ENCODE measurements at places on chromosomes 4 and X.

DNA sequence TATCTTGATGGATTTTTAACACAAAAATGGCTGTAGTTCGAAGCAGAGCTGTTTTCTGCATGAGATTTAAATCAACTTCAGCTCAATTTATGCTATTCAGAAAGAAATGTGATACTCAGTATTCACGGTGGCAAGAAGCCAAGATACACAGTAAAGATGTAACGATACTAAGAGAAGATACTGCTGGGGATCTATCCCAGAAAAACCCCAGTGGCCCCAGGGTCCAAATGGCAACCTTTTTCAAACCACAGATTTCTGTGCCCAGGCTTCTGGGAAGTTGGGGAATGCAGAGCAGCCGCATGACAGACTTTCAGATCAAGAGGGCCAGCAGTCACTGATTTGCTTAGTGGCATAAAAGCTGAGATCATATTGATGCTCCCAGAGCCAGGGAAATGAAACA, 353.9 kb downstream of the AFF2 start:
- no peak for DNase-seq

DNA sequence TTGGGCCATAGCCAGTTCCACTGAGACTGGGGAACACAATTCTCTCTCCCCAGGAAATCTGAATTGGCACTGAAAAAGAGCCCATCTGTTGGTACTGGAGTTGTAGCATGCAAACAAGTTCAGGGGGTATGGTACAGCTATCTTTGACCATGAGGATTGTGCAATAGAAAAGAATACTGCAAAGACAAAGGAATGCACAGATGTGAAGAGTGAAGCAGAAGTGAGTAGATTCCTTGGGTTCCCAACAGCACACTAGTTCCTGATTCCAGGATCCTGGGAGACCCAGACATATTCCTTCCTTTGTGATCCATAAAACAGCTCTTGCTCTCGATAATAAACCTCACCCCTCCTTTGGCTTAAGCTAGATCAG, 43.3 kb upstream of the CTAG2 start:
- DNase-seq, result no peak

DNA sequence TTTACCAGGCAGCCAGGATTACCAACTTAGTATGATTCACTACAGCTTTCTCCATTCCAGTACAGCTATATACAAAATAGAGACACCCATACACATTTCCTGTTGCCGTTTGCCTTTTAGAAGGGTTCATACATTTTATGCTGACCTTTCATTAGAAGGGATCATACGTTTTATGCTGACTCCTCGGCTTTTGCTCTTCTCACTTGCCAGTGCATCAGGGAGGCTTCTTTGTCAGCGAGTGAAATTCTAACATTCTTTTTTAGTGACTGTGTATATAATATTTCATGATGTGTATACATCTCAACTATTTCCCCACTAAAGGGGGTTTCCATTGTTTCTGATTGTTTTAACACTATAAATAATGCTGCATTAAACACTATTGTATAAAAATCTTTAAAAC, 552.6 kb downstream of the TRIML1 start:
- DNase-seq, result no peak

GRCh38 chr4:8548731-8549351, 31.4 kb upstream of the GPR78 start:
- no peak for DNase-seq

- no peak for DNase-seq
These were observed 1.4 kb upstream of the KLF3 start for GRCh38 chr4:38662522-38663089.

DNA sequence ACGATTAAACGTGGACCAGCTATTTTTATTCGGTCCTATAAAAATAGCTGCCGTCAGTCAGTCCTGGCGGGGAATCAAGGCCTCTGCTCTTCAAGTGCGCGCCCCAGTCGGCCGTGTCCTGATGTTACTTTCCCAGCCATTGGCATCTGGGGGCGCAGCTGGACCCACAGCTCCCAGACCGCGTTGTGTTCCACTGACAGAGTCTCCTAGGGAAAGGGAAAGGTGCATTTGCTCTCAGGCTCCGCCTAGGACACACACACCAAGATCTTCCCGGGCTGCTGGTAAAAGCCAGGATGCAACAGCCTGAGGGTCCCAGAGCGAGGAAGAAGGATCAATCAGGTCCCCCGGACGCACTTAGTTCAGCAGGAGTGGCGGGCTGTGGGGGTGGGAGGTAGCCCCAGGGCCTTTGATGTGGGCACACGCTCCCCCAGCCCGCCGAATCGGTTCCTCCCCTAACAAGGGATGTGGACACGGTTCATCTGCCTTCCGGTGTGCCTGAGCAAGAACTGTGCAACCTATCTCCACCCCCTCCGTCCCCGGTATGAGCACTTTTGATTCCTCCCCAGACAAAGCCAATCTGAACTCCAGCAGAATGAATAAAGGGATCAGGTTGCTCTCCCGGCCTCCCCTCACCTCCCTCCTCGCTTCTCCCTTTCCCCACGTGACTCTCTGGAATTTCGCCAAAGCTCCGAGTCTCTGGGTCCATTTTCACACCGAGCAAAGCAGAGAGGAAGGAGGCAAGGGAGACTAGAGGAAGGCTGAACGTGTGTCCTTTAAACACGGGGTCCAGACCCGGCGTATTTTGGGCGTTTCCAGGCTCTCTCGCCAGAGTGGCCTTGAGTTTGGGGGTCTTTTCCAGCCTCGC, 626 bp upstream of the FRAS1 start:
- peak; percentile 58 for DNase-seq

DNA sequence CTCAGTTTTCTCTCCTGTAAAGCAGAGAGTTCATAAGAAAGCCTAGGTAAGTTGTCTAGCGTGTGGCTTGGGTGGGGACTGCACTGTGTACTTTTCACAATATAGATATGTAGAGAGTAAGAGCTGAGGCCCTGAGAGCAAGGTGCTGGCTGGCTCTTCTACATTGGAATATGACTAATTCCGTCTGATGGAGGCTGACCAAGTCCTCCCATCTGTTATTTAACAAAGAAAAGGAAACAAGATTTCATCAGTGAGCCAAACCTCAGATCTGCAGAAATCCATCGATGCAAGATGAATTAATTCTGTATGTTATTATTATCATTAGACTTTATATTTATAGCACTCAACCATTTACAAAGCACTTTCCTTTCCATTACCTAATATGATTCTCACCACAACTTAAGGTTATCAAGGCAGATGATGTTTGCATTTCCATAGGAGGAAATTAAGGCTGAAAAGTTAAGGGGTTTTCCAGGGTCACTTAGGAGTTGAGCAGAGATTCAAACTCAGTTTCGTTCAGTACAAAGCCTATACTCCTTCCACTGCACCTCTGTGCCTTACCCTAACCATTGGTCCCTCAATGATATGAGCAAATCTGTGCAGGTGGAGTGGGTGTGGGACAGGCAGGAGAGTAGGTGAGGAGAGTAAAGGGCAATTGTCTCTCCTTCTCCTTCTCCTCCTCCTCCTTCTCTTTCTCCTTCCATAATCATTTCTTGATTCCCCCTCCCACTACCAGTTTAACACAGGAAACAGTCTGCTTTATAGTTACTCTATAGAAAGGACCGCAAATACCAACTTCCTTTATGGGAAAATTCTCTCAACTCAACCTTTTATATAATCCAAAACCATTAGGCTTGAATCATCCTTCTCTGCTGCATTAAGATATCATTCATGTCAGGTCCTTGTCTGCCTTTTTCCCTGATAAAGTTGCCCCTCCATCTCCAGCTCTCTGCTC, 27.6 kb upstream of the SRD5A3 start:
- no peak for DNase-seq
